ENCODE measurements at places on chromosomes 5 and 9. TPM values are rescaled to one million over a fixed set of nuclear protein-coding genes. Genes with fewer than 3 reads are reported as not detected.

The ZNF879 gene
- 0.98 TPM for total RNA-seq

The PCDHGC5 gene
- 0.40 TPM for total RNA-seq

GRCh38 chr5:148540647-148541046 lies 113.7 kb downstream of the HTR4 start:
- DNase-seq, result no peak

- no peak for DNase-seq
These were observed 39.0 kb downstream of the KIF4B start for GRCh38 chr5:155052532-155052931.

GRCh38 chr5:136114414-136115125 lies 18.1 kb upstream of the SMAD5 start:
- DNase-seq, result no peak

- peak; percentile 23 for DNase-seq
These were observed 49.8 kb upstream of the OLFM1 start for GRCh38 chr9:135037521-135038250.

DNA sequence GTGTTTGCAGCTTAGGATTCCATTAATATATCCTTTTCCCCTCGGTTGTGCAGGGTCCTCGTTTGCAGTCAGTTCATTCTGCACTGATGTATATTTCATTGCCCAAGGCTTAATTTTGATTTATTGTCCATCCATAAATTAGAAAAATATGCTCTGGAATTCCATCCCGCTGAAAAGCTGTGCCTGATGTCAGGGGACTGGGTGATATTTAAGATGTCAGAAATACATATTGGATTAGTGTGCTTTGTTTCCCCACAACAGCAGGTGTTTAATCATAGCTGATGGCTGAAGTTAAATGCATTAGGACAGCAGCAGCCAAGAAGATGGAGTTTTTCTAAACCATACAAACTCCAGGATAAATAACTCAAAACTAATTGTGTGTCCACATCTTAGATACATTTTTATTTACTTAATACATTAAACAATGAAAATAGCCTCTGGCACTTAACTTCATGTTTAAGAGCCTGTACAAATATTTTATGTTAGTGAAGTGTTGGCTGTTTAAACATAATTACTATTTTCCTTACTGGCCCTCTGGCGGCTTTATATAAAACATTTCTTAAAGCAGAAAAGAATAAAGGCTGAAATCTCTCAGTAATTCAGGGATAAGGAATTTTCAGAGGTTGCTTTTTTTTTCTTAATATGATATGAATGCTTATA lies 170.4 kb upstream of the TBCA start:
- no peak for DNase-seq

DNA sequence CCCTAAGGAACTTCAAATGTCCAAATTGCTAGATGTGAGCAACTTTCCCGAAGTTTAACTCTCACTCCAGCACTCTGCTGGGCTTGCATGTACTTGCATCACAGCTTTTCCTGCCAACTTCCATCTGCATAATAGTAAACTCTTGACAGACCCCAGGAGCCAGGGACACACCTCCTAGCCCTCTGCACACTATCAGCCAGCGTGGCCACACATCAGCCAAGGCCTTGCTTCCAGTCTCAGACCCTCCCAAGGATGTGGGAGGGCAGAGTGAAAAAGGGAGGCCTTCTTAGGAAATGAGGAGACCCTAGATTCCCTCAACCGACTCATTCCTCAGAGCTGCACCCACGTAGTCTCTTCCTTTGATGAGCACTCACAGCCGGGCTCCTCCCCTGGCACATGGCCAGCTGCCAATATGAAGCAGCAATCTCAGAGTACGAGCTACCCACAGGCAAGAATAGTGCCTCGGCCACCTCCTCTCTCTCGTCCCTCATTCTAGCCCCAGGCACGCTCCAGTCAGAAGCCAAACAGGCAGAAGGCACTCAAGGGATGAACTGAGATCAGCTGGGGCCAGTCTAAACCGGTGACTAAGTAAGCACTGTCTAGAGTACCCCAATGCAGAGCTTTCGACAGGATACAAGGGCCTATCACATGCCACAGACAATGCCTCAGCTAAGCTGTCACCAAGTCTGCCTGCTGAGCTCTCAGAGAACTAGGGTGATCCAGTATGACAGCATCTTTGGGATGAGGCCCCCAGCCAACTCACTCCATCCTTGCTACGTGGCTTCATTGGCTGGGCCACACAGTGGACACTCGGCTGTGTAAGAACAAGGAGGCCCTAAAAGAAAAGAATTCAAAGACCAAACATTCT lies 2.3 kb downstream of the P4HA2 start:
- peak; percentile 47 for DNase-seq

- DNase-seq, result no peak
These were observed 102.5 kb downstream of the ST8SIA4 start for GRCh38 chr5:100800562-100800961.

DNA sequence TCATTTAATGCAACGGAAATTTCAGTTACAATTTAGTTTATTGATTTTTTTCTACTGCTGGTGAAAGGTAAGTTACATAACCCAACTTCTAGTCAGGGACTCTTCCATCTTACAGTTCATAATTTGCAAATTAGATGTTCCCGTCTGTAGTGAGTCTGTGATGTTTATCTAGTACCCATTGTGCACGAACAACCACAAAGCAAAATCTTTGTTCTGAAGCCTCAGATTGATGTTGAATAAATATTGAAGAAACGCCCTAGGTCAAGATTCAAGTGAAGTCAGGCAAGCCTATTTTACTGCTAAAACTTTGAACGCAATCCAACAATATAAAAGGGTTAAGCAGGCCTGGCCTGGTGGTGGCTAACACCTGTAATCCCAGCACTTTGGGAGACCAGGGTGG lies 43.1 kb downstream of the BASP1 start:
- no peak for DNase-seq

- no peak for DNase-seq
These were observed 42.1 kb downstream of the WDR41 start for GRCh38 chr5:77449981-77450380.

DNA sequence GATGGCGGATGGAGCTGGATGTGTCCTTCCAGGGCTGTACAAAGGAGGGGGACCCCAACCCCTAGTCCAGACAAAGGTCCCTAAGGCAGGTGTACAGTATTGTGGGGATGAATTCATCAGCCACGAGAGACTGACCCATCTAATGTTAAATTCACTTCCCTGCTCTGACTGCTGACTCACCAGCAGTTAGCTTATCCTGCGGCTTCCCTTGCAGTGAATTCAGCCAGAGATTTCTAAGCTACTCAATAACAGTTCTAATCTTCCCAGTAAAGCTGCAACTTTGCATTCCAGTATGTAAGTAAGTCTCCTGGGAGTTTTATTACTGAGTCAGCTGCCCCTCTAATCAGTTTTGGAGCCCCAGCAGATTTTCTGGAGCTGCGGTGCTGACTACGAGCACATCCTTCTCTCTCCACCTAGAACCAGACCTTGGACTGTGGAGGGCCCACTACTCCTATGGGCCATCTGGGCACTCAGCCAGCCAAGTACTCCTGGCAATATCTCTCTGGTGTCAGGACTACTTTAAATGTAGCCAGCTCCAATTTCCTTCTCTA lies 16.1 kb downstream of the B4GALT1 start:
- peak; percentile 59 for DNase-seq

DNA sequence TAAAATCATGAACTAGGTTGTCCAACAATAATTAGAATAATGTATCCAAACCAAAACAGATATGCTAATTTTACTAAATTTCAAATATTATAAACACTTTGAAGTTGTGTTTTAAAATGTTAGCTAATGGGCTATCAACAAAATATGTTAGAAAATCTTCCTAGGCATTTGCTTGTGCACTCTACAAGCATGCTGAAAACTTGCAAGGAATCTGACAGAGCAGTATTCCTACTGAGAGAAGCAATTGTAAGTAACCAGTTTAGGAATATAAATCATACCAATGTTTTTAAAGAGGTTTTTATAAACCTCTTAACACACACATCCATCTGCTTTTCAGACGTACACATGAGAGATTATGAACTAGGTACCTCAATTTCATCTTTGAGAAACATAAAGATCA lies 228.4 kb upstream of the TBCA start:
- no peak for DNase-seq

Data from left lobe of liver (tissue), 2 donors.